ENCODE measurements at places on chromosomes 16 and 17.

- no peak for DNase-seq
These were observed 226.2 kb downstream of the CCDC182 start for GRCh38 chr17:57518587-57519581.

DNA sequence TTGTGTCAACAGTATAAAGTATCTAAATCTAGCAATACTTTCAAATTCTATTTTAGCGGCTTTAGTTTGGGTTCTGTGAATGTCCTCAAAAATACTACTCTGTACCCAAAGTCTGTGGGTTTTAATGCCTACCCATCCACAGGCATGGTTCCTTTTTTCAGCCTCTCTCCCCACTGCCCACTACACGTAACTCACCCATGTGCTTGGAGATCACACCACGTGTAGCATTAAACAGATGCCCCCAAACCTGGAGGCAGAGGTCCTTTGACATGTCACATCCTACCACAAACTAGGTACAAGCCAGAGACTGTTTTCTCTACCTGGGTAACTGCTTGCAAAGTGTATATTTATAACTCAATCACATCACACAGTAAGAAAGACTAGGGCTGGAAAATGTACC lies 5.4 kb downstream of the DYNC1LI2 start:
- DNase-seq: no peak

GRCh38 chr16:53583401-53583800 lies 80.4 kb upstream of the AKTIP start:
- DNase-seq: no peak

- DNase-seq: no peak
These were observed 136.9 kb downstream of the TMEM132E start for GRCh38 chr17:34716291-34716690.

GRCh38 chr17:41654678-41655607 lies 30.6 kb upstream of the KRT17 start:
- no peak for DNase-seq

DNA sequence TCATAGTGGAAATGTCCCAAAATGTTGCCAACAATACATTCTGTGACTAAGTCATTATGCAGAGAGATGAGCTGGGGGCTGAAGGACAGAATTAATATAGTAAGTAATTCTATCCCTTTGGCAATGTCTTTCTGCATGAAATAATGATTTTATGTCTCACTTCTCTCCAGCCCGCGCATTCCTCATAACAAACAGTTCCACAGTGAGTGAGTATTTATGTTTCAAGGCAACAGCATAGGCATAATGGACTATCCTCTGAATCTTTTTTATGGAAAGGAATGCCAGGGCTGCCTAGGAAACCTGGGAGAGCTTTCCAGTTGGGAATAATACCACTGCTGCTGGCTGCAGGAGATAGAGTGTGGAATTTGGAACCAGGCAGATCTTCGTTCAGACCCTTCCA lies 477.7 kb downstream of the HS3ST4 start:
- no peak for DNase-seq

GRCh38 chr17:47266782-47267181 lies 13.2 kb downstream of the ITGB3 start:
- no peak for DNase-seq

- peak; percentile 20 for DNase-seq
These were observed 681 bp downstream of the TMEM102 start for GRCh38 chr17:7435676-7436555.

DNA sequence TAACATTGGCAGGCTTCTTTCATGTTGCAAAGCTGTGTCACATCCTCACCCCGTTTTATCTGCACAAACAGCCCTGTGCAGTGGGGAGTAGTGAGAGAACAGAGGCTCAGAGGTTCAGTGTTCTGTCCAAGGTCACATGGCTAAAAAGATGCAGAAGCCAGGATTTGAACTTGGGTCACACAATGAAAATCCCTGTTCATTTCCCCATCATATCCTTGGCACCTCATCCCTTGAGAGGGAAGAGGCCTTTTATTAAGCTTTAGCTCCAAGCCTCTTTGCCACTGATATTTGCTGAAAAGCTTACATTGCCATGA lies 106.6 kb downstream of the AMFR start:
- no peak for DNase-seq

GRCh38 chr17:10713318-10713717 lies 15.9 kb downstream of the ADPRM start:
- no peak for DNase-seq

GRCh38 chr17:58329810-58330537 lies 1.4 kb upstream of the TSPOAP1 start:
- DNase-seq: no peak

DNA sequence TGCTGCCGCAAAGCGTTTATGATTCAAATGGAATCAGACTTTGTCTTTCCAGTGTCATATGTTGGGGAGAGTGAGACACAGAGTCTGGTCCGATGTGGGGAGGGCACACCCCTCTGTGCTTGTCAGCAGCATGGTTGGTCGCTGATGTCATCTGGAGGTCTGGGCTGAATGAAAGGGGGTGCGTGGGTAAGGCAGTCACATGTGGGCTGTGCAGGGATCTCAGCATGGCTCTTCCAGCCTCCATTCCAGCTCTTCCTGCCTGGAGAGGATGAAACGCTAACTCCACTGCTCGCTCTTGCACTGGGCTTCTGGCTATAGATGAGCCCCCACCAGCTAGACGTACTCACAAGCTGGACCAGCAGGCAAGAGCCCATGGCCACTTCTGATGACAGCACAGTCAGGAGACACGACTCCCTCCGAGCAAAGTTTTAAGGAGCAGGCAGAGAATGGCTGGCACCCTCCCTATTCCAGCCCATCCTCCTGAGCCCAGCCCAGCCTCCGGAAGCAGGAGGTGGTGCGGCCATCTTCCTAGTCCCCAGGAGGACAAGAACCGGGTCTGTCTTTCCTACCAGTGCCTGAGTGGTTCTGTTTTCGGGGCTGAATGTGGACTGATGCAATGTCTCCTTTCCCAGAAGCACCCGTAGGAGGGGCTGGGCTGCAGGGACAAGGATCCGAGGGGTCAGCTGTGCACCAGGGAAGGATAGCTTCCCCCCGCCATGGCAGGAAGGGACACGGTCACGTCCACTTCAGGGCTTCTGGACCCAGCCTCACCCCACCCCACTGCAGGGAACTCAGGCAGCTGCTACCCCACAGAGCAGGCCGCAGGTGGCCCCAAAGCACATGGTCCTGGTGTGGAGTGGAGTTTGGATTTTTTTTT lies 41.5 kb upstream of the CBFA2T3 start:
- DNase-seq: no peak

DNA sequence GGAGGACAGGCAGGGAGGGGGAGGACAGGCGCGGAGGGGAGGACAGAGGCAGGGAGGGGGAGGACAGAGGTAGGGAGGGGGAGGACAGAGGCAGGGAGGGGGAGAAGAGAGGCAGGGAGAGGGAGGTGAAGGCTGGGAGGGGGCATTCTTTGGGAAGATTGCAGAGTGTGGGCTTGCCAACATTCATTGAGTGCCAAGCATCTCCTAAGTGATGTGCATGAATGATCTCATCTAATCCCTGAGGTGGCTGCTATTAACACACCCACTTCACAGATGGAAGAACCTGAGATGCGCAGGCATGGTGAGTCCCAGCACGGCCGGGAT lies 58.3 kb downstream of the NT5M start:
- no peak for DNase-seq

DNA sequence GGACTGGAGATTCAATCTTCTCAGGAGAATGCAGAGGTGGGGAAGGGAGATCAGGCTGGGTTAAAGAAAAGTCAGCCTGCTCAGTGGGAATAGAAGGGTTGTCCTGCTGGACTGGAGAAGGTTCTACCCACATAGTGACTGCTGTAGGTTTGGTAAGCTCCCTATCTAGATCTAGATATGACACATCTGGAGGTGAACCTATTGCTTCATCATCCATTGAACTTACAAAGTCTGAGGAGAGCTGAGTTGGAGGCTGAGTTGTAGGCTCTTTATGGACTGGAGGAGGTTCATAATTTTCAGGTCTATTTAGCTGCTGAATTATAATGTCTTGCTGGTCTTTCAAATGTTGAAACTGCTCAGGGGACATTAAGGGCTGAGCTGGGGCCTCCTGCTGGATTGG lies 46.0 kb upstream of the NF1 start:
- no peak for DNase-seq

GRCh38 chr17:42273474-42274252 lies 2.5 kb downstream of the STAT5B start:
- no peak for DNase-seq

GRCh38 chr16:75616521-75617010 lies 6.5 kb downstream of the ADAT1 start:
- DNase-seq: no peak

- peak; percentile 66 for DNase-seq
These were observed 47.8 kb upstream of the NLRP1 start for GRCh38 chr17:5631958-5632590.

- no peak for DNase-seq
These were observed 513 bp downstream of the CRLF3 start for GRCh38 chr17:30824002-30824355.

DNA sequence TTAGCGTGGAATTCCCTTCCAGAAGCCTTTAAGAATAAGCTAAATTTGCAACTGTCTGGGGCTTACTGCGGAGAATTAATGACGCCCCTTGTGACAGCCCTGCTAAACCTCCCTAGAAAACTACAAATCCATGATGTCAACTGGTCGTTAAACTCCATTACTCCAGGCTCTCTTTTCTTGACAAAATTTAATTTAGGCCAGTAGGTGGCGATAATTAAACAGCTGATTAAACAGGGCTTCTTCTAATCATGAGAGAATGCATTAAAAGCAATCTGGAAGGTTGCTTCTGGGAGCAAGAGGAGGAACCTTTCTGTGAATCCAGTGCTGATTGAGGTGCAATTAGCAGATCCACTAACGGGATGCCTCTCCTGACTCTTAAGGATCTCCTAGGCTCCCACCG lies 8.1 kb upstream of the NLRP1 start:
- peak; percentile 65 for DNase-seq

GRCh38 chr17:70139449-70139993 lies 29.8 kb upstream of the KCNJ2 start:
- no peak for DNase-seq

- no peak for DNase-seq
These were observed 17.7 kb upstream of the SLC12A3 start for GRCh38 chr16:56847173-56847910.

DNA sequence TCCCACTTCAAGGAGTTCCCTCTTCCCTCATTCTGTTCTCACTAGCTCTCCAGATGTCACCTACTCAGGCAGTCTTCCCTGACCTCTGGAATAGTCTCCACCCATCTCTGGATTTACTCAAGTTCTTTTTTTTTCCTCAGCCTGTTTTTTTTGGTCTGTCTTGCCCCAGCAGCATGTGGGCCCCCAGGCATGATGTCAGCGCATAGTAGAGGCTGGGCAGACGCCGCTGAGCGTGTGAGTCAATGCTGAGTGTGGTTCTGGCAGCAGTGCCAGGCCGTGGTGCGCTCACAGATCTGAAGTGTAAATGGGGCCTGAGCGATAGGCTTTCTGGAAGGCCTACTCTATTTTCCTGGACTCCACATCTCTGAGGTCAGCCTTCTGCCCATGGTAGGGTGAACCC lies 2.7 kb upstream of the KCNJ18 start:
- DNase-seq: peak; percentile 78

Data from cardiac muscle cell (in vitro differentiated cells and primary cell).